ENCODE measurements at places on chromosomes 3 and 15. TPM values are rescaled to one million over a fixed set of nuclear protein-coding genes. Genes with fewer than 3 reads are reported as not detected.
A peak's percentile ranks its signal among the peaks of the same experiment; 100 is the strongest.

DNA sequence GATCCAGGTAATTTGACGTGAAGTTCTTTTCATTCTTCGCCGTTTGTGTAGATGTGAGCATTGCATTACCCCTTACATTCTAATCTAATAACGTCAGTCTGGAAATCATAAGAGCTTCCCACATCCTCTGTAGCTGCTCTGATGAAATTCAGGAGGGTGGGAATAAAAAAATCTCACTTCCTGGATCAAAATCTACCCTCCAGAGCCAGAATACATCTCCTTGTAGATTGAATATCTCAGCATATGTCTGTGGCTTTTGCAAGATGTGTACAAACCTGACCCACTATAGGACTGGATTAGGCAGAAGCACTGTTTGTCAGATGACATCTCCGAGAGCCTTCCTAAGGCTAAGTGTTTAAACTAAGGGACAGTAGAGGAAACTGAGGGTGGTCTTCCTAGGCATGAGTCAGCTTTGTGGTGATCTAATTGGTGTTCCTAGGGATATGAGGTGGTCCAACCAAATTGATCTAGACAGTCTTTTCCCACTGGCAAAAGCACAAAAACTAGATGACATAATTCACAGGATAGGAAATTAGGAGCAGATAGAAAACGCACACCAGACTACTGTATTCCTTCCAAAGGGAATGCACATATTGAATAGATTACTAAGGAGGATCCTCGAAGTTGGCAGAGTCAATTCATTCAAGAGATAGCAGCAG, 216.3 kb upstream of the LRTM1 start:
- H3K27me3 ChIP-seq: no peaks in the 10 kb centered on the region
- H3K36me3 ChIP-seq: no peaks in the 10 kb centered on the region
- H3K4me3 ChIP-seq: no peak overlapping the region
- no peak overlapping the region for H3K27ac ChIP-seq
- no peaks in the 10 kb centered on the region for H3K4me1 ChIP-seq

DNA sequence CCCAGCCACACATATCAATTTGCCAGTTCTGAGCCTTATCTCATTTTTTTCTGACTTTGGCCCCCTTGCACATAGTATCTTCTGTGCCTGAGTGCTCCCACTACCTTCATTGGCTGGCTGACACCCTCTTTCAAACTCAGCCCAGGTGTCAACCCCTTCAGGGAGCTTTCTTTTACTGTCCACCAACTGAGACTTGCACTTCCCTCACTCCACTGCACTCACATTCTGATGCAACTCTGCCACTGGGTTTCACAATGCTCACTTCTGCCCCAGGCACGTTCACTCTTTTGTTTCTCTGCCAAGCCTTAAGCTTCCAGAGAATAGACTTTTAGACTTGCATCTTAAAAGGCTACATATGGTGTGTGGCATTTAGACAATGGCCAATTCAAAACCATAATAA, 101.5 kb upstream of the CBLB start:
- H3K4me1 ChIP-seq: no peaks in the 10 kb centered on the region
- H3K36me3 ChIP-seq: peaks cover 8% of the 10 kb centered on the region
- no peak for DNase-seq
- H3K4me3 ChIP-seq: no peak overlapping the region

DNA sequence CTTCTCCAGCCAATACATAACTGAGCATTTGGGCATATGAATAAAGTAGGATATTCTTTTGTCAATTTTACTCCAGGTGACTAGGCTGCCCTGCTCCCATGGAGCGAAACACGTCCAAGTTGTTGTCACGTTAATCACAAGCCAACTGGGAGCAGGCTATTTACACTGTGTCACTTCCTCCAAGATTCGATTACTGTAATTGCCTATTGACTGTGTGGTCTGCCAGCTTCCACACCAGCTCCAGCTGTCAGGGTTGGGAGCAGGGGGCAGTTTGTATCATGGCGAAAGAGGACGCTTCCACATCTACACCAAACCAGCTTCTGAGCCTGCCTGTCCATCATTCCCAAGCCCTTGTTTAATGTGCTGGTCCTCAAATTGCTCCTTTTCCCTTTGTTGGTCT, 89.2 kb upstream of the RORA start:
- no peak overlapping the region for H3K27ac ChIP-seq
- DNase-seq: no peak
- H3K4me1 ChIP-seq: peaks cover 7% of the 10 kb centered on the region
- no peaks in the 10 kb centered on the region for H3K27me3 ChIP-seq
- no peaks in the 10 kb centered on the region for H3K36me3 ChIP-seq

- H3K36me3 ChIP-seq: peaks cover 6% of the 10 kb centered on the region
- H3K4me3 ChIP-seq: no peak overlapping the region
- H3K27me3 ChIP-seq: no peaks in the 10 kb centered on the region
- DNase-seq: no peak
- H3K27ac ChIP-seq: no peak overlapping the region
- H3K4me1 ChIP-seq: no peaks in the 10 kb centered on the region
Measured at GRCh38 chr3:39099242-39099641, 8.2 kb downstream of the GORASP1 start.

DNA sequence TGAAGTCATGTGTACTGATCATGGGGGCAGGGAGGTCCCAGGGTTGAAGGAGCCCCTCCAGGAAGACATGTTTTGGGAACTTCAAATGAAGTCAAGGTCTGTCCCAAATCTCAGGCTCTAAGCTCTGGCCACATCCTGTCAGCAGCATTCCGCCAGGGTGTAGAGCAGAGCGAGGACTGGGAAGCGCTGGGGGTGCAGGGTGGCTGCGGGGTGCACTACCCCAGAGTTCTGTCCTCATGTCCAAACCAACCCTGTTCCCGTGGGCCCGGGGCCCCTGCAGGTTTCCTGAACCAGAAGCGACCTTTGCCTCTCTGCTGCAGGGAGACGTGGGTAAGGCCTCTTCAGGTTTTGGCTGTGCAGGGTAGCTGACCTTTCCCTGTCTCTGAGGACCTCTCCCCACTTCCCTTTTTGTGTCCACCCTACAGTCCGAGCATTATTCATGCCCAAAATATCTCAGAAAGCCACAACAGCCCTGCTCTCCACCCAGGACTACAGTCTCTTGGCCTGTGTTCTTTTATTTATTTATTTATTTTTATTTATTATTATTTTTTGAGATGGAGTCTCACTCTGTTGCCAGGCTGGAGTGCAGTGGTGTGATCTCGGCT, 26.6 kb upstream of the FLNB start:
- no peak overlapping the region for H3K27ac ChIP-seq
- H3K36me3 ChIP-seq: no peaks in the 10 kb centered on the region
- no peak overlapping the region for H3K4me3 ChIP-seq

DNA sequence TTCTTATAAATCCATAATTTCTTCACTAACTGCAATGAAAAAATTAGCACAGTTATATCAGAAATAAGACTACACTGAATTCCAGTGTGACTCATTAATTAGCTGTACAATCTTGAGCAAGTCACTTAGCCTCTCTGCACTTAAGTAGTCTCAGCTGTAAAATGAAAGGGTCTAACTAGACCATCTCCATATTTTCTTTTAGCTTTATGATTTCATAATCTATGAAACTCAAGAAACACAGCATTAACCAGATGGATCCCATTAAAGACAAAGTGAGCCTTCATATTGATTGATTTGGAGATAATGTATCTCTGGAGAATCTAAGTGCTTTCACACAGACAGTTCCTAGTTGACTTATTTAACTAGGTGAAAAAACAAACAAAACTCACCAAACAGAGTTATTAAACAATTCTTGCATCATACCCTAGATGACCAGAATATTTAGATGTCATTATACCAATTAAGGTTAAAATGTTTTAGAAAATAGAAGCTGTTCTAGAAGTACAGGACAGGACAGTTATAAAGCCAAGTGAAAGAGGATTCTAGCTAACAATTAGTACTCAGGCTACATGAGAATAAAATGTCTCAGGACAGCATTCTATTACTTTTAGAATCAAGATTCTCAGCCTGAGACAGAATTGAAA, 11.2 kb downstream of the CSNK1G1 start:
- H3K27ac ChIP-seq: no peak overlapping the region
- no peak overlapping the region for H3K4me3 ChIP-seq
- H3K27me3 ChIP-seq: no peaks in the 10 kb centered on the region
- no peaks in the 10 kb centered on the region for H3K36me3 ChIP-seq

DNA sequence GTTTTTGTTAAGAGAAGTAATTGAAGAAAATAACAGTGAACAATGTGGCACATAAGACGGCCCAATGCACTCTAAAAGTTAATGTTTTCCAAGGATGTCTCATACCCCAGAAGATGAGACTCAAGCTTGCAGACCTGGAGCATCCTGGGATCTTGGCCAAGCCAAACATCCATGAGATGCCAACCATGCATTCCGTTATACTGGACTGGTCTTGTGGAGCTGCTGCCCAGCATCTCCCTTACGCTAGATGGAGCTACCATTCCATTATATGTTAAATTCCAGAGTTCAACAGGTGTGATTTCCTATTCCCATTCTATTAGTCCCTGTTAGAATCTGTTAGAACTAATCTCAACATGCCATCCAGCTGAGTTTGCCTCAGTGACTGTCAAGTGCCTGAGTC, 181.8 kb downstream of the PDCD6IP start:
- no peak overlapping the region for H3K27ac ChIP-seq
- no peaks in the 10 kb centered on the region for H3K36me3 ChIP-seq
- H3K4me3 ChIP-seq: no peak overlapping the region
- peak; percentile 46 for DNase-seq
- H3K27me3 ChIP-seq: no peaks in the 10 kb centered on the region

- no peak overlapping the region for H3K27ac ChIP-seq
- H3K4me1 ChIP-seq: peaks cover 22% of the 10 kb centered on the region
- no peak overlapping the region for H3K4me3 ChIP-seq
- no peak for DNase-seq
Measured at GRCh38 chr15:68259883-68260282, 17.7 kb upstream of the FEM1B start.

GRCh38 chr15:91552555-91552954, 301.0 kb upstream of the SLCO3A1 start:
- H3K4me3 ChIP-seq: no peak overlapping the region
- DNase-seq: no peak
- no peaks in the 10 kb centered on the region for H3K27me3 ChIP-seq
- H3K27ac ChIP-seq: no peak overlapping the region
- no peaks in the 10 kb centered on the region for H3K4me1 ChIP-seq
- no peaks in the 10 kb centered on the region for H3K36me3 ChIP-seq

- no peaks in the 10 kb centered on the region for H3K4me1 ChIP-seq
- H3K4me3 ChIP-seq: no peak overlapping the region
- no peak for DNase-seq
- no peak overlapping the region for H3K27ac ChIP-seq
- no peaks in the 10 kb centered on the region for H3K27me3 ChIP-seq
Measured at GRCh38 chr15:98002866-98003265, 42.4 kb downstream of the ARRDC4 start.

GRCh38 chr3:9951962-9952805, at the start of gene PRRT3:
Gene PRRT3, minus strand, starts transcription at chr3:9952408. Its CDS starts 2,293 bp downstream, at chr3:9950115.
- H3K4me3 ChIP-seq: peak within 1 kb of the TSS; percentile 88
- peaks cover 21% of the 10 kb centered on the region for H3K4me1 ChIP-seq
- no peaks in the 10 kb centered on the region for H3K36me3 ChIP-seq
- no peak within 1 kb of the TSS for H3K27ac ChIP-seq
- peaks cover 13% of the 10 kb centered on the region for H3K27me3 ChIP-seq
- peak; percentile 88 for DNase-seq

DNA sequence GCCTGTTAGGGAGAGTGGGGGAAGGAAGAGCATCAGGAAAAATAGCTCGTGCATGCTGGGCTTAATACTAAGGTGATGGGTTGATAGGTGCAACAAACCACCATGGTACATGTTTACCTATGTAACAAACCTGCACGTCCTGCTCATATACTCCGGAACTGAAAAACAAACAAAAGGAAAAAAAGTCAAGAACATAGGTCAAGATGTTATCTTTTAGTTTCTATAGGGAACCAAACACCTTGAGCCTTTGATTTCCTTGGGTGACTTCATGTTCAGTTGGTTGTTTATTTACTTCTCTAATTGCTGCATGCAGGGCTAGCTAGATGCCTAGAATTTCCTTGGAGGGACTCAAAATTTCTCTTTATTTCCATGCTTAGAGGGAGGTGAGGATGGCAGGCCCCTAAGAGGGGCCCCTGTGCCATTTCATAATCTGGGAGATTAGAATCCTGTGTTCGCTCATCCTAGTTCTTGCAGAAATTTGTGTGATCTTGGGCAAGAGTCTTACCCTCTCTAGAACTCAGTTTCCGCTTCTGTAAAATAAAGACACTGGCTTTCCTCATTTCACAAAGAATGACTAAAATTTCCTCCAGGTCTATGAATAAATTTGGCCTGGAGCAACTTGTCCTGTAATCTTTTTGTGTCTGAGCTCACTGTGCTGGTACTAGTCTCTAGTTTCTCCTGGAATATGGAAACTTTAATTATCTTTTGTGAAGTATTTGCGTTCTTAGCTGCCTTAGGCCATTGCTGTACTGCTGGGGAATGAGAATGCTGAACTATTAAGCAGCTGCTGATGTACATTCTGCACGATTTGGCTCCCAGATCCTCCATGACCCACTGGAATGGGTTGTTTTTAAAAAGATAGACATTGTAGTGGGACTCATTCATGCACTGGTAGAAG, 457.5 kb downstream of the EDEM1 start:
- H3K4me3 ChIP-seq: no peak overlapping the region
- DNase-seq: no peak
- H3K27ac ChIP-seq: no peak overlapping the region
- no peaks in the 10 kb centered on the region for H3K4me1 ChIP-seq
- H3K27me3 ChIP-seq: no peaks in the 10 kb centered on the region
- H3K36me3 ChIP-seq: no peaks in the 10 kb centered on the region

DNA sequence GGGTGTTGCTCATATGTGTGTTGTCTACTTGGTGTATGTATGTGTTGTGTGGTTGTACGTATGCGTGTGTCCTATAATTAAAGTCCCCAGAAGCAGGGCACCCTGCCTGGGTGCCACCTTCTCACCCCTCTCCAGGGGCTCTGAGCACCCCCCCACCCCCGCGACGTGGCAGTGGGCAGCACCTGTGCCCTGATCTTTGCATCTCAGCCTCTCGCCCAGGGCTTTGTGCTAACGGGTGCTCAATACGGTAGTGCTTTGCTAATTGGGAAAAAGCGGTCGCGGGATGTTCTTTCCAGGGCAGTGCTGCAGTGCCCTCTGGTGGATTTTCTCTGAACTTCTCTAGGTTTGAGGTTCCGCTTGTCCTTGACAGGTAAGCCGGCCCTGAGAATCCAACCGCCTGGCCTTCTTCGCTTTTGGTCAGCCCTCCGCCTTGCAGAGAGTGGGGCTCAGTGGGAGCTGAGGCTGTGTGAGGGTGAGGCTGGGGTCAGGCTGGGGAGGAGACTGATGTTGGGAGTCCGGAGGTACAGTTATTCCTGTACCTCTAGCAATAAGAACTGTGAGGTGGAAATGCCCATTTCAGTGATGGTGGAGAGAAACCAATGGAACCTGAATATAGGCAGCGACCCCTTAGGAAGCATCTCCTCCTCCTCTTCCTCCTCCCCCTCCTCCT, 17.6 kb upstream of the EPHB3 start:
- peaks cover 3% of the 10 kb centered on the region for H3K4me1 ChIP-seq
- H3K36me3 ChIP-seq: no peaks in the 10 kb centered on the region
- DNase-seq: peak; percentile 95
- no peak overlapping the region for H3K27ac ChIP-seq

The ONECUT1 gene
- total RNA-seq: 4.2 TPM

The ULK3 gene
- 32.6 TPM for total RNA-seq

The GOLGA8Q gene
- not detected for total RNA-seq

The STAB1 gene
- total RNA-seq: 3.0 TPM

The GJD2 gene
- total RNA-seq: 0.27 TPM

The OR5K2 gene
- not detected for total RNA-seq

The GAP43 gene
- total RNA-seq: 22.7 TPM
